Cortex of kidney (tissue), 1 donor: ENCODE measurements at places on chromosomes 7 and 10.

GRCh38 chr10:132967540-132967939, 25.2 kb upstream of the CFAP46 start:
- DNase-seq, result no peak

- no peak for DNase-seq
Measured at GRCh38 chr10:126315494-126316177, 72.6 kb downstream of the ADAM12 start.

GRCh38 chr7:87212498-87212897, 7.0 kb downstream of the TMEM243 start:
- no peak for DNase-seq

GRCh38 chr10:52472406-52473146, 158.5 kb downstream of the DKK1 start:
- no peak for DNase-seq

DNA sequence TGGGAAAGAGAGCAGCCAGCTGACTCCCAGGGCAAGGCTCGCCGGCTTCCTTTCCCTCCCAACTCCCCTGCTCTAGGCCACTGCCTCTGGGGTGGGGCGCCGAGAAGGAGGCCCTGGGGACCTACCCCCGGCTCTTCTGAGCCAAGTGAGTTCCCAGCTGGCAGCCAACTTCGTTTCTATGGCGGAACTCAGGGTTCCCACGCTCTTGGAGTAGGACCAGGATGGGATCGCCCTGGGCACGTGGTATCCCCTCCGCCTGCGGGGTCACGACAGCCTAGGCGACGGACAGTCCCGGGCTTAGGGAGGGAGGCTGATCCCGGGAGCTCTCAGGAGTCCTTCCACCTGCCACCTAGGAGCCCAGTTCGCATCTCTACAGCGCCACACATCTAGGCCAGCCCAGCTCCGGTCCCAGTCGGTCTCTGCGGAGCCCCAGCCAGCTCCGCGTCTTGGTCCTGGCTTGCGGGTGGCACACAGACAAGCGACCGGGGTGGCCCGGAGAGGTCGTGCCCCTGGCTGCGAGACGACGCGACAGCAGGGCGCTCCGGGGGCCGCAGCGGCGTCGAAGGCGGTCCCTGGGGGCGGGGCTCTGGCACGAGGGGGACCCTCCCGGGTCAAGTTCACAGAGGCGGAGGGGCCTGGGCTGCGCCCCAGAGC, 20.5 kb upstream of the GATA3 start:
- no peak for DNase-seq

- peak; percentile 23 for DNase-seq
Measured at GRCh38 chr7:131106681-131107336, 220.9 kb upstream of the MKLN1 start.

DNA sequence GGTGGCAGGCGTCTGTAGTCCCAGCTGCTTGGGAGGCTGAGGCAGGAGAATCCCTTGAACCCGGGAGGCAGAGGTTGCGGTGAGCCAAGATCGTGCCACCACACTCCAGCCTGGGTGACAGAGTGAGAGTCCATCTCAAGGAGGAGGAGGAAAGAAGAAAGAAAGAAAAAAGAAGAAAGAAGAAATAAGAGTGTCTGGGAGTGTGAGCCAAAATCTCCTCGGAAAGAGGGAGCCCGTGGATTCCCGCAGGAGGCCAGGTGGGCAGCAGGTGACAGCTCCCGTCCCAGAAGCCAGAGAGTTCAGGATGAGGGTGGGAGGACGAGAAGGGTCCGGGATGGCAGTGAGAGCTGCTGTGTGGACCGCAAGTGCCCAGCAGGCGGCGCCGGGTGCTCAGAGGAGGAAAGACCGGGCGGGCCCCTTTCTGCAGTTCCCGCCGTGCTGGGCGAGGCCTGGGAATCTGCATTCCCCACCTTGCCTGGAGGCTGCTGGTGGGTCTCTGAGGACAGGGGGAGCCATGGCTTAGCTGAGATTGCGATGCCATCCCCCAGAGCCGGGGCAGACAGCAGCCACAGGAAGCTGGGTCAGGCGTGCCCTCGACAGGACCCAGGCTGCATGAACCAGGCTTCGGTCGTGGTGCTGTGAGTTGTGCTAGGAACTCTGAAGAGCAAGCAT, 17.1 kb upstream of the AMZ1 start:
- no peak for DNase-seq

- DNase-seq, result no peak
Measured at GRCh38 chr10:109418795-109419194, 504.5 kb downstream of the XPNPEP1 start.

GRCh38 chr10:67763499-67764011, 67.6 kb upstream of the CTNNA3 start:
- DNase-seq, result no peak

DNA sequence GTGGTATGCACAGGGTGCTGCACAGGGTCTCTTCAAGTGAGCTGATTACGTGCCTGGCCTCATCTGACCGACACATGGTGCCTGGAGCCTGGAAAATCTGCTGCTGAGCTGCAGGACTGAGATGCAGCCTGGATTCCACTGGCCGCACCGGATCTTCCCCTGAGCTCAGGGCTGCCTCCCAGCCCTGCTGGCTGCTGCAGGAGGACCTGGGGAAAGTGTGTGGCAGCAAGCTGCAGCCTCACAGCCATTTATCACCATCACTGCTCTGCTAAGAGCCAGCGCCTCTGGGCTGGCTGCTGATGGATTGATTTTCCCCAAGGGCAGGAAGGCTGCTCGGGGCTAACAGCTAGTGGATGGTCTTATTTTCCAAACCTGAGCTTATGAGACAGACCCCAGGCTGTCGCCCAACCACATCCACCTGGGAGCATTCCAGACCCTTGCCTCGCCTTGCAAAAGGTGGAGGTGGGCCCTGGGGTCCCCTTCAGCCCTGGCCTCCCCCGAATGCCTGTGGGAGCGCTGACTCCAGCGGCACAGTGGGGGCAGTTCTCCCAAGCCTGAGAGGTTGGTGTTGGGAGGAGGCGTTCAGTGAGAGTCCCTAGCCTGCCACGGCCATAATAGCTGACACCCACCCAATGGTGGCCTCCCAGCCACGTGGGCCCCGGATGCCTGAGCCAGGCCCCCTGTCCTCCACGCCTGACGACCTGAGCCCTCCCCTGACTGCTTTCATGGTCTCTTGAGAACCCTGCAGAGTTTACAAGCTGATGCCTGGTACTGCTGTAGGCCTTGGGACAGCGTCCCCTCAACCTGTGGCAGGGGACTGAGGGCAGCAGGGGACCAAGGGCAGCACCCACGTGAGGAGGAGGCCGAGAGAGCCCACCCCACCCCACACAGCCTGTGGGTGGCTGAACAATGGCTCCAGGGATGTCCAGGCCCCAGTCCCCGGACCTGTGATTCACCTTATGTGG, 38.2 kb downstream of the STK32C start:
- no peak for DNase-seq

DNA sequence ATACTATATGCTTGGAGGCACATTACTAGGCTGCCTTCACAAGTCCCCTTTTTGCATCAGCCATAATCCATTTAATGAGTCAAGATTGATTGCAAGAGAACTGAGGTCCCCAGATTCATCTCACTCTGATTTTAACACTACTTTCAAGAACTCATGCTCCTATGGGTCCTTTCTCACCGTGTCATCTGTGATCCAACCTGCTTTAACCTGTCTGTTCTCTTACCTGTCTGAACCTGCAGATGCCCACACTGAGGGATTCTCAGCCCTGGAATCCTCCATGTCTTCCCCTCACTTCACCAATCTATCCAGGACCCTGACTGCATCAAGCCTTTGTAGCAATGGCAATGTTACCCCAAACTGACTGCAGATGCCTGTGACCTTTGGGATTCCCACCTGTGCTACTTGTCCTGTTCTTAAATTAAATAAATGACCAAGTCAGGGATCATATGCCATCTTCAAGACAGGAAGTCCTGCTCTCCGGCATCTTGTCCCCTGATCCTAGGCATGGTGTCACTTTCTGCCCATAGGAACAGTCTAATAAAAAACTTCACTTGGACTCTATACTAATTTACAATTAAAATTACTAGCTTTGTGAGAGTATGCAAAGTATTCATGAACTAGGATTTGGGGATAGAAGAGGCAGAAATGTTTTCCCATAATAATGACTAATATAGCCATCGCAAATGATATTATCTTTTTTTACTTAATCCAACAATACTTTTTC, 25.9 kb upstream of the GOT1 start:
- DNase-seq, result no peak

GRCh38 chr10:101833466-101833865, 10.1 kb downstream of the KCNIP2 start:
- DNase-seq, result no peak

DNA sequence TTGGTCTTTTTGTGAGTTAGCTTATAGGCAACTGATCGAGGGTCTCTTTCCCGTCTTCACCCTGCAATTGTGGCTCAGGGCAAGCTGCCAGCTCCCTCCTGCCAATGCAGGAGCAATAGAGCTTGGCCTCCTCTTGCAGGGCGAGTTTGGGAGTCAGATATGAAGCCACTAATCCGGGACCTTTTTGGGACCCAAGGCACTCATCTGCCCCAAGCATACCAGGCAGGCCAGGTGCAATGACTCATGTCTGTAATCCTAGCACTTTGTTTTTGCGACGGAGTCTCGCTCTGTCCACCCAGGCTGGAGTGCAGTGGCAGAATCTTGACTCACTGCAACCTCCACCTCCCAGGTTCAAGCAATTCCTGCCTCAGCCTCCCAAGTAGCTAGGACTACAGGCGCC, 21.1 kb downstream of the LIMK1 start:
- DNase-seq, result no peak

- no peak for DNase-seq
Measured at GRCh38 chr10:124145109-124145870, 51.9 kb upstream of the CHST15 start.

GRCh38 chr7:138649506-138649905, 51.7 kb downstream of the SVOPL start:
- no peak for DNase-seq

GRCh38 chr10:123746942-123747341, 80.8 kb downstream of the GPR26 start:
- DNase-seq, result no peak

DNA sequence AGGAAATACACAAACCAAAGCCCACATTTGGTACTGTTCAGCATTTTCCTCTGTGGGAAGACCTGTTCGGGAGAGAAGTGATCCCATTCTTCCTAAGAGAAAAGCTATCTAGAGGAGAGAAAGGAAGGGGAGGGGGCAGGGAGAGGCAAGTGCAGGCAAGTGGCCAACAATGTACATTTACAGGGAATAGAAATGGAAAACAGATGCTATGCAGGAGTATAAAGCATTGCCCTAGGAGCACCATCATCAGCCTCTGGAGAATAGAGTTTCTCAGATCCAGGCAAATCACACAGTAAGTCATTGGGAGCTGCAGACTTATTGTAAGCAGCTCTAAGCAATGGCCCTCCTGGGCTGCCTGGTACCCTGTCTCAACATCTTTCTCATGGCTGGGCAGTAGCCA, 424.4 kb upstream of the AUTS2 start:
- DNase-seq, result no peak

DNA sequence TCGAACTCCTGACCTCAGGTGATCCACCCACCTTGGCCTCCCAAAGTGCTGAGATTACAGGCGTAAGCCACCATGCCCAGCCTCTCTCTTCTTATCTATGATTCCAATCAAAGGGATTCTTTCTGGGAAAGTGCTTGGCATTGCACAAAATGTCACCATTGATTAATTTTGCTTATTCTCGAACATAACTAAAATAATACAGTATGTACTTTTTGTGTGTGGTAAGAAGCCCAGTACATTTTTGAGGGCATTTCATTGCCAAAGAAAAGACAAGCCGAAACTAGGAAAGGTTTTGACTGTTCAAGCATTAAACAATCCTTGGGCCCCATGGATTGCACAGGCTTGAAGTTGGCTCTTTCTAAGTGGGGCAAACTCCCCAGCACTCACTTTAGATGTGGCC, 18.3 kb upstream of the CACUL1 start:
- no peak for DNase-seq

GRCh38 chr10:58473976-58474375, 38.7 kb upstream of the BICC1 start:
- DNase-seq, result no peak

DNA sequence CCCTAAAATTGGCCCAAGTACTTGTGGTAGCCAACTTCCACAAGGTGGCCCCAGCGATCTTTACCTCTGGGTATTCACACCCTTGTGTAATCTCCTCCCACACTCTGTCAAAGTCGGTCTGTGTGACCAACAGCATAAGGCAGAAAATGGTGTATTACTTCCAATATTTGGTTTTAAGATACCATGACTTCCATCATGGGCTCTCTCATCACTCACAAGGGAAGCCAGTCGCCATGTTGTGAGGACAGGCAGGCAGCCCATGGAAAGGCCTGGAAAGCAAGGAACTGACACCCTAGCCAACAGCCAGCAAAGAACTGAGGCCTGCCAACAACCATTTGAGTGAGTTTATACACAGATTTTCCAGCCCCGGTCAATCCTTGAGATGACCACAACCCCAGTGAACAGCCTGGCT, 91.0 kb upstream of the KMT2E start:
- DNase-seq, result no peak

DNA sequence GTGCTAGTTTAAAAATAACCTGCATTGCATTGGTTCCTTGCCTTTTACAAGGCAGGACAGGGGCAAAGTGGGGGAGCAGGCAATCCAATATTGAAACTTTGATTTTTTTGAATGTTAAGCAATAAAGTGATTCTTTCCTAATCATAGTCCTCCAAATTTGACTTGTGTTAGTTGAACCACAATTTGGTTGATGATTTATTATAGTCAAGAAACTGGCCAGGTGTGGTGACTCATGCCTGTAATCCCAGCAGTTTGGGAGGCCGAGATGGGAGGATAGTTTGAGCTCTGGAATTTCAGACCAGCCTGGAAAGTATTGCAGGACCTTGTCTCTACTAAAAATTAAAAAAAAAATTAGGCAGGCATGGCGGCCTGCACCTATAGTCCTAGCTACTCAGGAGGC, 27.9 kb upstream of the ABLIM1 start:
- DNase-seq, result no peak

GRCh38 chr7:116211913-116212596, 1.7 kb downstream of the TES start:
- no peak for DNase-seq

DNA sequence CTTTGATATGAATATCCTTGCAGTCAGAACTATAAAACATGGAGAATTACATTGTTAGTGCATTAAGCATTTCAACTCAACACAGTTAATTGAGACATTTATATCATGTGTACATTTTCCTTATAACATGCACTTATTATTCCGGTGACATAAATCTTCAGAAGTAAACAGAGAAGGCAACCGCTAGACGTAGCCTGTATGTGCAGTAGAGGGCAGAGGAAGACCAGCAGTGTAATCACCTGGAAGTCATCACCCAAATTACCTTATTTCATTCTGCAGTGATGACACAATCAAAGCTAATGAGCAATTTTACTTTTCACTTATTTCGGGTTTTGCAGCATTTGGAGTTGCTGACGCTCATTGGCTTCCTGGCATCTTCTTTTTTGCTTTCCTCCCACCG, 394.6 kb downstream of the SDK1 start:
- no peak for DNase-seq

- no peak for DNase-seq
Measured at GRCh38 chr7:137681657-137682562, 164.9 kb downstream of the DGKI start.

DNA sequence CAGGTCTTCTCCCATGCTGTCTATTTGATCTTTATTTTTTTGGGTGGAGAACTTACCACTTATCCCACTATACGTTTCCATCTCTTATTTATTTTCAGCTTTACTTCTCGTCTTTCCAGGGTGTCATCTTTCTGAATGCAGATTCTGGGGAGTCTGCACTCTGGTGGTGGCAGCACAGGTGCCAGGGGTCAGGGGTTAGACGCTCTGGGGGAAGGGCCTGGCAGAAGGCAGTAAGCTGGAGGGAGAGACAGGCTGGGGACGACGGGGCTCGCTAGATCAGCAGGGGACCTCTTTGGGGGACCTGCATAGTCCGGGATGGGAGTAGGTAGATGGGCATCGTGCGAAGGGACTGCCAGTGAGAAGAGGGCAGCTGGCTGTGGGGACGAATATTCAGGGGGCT, 22.3 kb downstream of the CHST12 start:
- DNase-seq, result no peak
